HuH-7 (cell line): ENCODE measurements at places on chromosomes 5 and 9.

GRCh38 chr9:131695836-131696460, 43.9 kb downstream of the RAPGEF1 start:
- no peak for DNase-seq

- DNase-seq = no peak
Measured at GRCh38 chr9:91056917-91057316, 255.3 kb downstream of the SYK start.

DNA sequence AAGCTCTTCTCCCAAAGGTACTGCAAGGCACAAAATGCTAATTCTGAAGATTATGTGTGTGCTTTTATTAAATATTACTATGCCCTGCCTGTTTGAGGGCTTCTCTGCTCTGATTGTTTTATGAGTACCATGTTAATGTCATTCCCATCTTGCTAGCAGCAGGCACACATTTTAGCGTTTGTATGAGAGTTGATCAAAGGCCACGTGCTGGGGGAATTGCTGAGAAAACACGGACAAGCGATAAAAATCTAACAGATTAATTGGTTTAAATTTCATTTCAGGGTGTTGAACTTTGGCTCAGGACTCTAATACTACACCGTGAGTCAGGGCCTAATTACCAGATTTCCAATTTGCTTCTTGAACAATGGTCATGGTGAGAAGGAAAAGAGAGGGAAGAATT, 298.4 kb downstream of the EBF1 start:
- no peak for DNase-seq

GRCh38 chr9:128388150-128388549, 17.0 kb downstream of the URM1 start:
- no peak for DNase-seq

- DNase-seq = no peak
Measured at GRCh38 chr9:136115206-136115605, 3.5 kb downstream of the TMEM250 start.

DNA sequence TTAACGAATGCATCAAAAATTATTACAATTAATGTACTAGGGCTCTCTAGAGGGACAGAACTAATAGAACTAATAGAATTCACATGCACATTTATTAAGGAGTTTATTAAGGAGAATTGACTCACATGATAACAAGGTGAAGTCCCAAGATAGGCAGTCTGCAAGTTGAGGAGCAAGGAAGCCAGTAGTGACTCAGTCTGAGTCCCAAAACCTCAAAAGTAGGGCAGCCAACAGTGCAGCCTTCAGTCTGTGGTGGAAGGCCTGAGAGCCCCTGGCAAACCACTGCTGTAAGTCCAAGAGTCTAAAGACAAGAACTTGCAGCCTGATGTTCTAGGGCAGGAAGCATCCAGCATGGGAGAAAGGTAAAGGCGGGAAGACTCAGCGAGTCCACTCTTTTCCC, 633.8 kb downstream of the SEMA5A start:
- DNase-seq = no peak

- no peak for DNase-seq
Measured at GRCh38 chr5:143019157-143019556, 249.0 kb downstream of the ARHGAP26 start.

- DNase-seq = no peak
Measured at GRCh38 chr9:90966031-90966290, 164.3 kb downstream of the SYK start.

GRCh38 chr9:78544230-78544629, 247.3 kb downstream of the PSAT1 start:
- no peak for DNase-seq

DNA sequence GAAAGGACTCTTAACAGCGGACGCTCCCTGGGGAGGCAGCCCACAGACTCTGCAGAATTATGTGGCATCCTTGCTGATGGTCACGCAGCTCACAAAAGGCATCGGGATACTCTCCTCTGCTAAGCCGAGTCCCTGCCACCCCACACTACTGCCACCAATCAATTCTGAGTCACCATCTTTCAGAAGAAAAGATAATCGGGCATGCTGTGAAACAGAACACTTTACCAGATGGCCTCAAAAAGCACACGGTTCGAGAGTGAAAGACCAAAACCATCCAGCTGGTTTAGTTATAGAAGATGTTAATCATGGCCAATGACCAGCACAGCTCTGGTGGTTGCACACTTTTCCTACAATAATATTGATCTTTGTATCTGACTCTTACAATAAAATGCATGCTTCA, 136.3 kb downstream of the MYO10 start:
- DNase-seq = no peak

DNA sequence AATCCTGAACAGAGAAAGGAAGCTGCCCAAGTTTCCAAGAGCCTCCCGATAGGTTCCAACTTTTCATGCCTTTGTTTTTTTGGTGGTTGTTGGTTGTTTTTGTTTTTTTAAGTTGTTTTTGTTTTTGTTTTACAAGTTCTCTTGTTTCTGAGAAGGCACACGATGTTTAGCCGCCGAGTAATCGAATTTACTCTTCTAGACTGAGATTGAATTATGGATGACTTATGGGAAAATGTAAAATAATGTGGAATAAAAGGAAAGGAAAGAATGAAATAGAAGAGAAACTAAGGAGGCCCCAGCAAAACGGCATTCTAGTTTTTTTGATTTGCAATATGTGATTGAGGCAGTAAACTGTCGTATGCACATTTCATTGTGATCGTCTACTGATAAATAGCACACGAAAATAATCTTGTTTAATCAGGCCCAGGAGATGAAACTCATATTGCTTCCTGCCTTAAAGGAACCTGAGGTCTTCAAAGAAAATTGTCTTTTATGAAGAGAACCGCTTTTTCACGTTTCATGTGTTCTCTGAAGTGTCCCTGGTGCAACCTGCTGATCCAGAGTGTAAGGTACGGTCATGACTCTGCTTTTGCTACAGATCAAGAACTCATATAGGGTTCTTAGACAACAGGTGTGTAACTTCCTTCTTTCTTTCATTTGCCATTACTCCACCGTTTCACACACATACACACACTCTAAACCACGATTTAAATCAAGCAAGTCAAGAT, 1.3 kb upstream of the GNAQ start:
- no peak for DNase-seq

- no peak for DNase-seq
Measured at GRCh38 chr5:38112938-38113337, 145.4 kb upstream of the EGFLAM start.

- DNase-seq = no peak
Measured at GRCh38 chr9:38419181-38419580, 5.1 kb downstream of the IGFBPL1 start.

DNA sequence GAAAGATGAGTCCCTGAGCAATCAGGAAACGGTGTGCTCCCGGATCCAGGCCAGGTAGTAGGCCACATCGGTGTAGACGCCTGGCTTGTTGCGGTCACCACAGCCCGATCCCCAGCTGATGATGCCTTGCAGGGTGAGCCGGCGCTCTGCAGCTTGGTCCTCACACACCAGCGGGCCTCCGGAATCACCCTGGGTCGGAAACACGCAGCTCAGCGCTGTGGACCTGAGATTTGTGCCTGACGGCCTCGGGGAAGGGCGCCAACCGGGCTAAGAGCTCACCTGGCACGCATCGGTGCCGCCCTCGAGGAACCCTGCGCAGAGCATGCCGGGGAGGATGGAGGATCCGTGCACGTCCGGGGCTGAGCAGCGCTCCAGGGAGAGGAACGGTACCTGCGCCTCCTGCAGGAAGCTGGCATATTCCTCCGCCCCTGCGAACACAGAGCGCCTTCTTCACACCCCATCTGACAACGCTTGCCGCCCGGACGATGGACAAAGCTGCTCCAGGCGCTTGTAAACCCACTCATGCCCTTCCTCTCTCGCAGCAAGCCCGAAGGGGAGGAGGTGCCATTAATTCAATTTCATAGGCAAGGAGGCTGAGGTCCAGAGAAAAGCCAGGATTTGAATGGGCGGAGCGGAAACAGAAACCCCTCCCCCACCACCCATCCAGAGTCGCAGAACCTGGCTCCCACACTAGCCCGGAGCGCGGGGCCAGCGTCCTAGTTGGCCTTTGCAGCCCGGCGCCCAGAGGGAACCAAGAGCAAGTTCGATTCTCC, 2.0 kb upstream of the PFN3 start:
- DNase-seq = no peak

DNA sequence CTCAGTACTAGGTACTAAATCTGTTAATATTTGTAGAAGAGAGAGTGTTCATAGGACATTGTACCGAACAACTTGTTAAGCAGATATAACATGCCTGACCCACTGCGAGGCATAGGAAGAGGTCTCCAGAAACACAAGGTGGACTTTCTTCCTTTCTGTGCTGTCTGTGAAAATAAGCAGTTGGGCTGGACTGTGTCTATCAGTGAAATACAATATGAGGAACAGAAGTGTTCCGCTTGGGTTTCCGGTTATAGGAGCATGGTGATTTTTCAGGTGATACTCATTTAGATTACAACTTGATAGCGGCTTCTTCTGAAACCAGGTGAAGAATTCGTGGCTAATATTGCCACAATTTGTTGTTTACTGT, 60.9 kb upstream of the TLR4 start:
- no peak for DNase-seq

GRCh38 chr9:26326563-26326962, 566.0 kb downstream of the CAAP1 start:
- peak; percentile 8 for DNase-seq

GRCh38 chr9:33430942-33431341, 16.5 kb downstream of the AQP3 start:
- DNase-seq = no peak

DNA sequence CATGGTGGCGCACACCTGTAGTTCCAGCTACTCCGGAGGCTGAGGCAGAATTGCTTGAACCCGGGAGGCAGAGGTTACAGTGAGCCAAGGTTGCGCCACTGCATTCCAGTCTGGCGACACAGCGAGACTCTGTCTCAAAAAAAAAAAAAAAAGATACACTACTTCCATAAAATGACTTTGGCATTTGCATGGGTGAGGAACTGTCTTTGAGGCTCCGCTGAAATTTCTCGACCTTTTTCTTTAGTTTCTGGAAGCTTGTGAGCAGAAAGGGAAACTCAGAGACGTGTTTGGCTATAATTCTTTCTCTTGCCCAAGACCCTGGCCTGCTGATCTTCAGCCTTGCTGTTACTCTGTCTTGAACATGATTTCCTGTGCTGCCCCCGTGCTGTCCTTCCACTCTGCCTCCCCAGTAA, 37.3 kb downstream of the SPIN1 start:
- DNase-seq = no peak

GRCh38 chr9:16386007-16386826, 484.3 kb downstream of the BNC2 start:
- no peak for DNase-seq

DNA sequence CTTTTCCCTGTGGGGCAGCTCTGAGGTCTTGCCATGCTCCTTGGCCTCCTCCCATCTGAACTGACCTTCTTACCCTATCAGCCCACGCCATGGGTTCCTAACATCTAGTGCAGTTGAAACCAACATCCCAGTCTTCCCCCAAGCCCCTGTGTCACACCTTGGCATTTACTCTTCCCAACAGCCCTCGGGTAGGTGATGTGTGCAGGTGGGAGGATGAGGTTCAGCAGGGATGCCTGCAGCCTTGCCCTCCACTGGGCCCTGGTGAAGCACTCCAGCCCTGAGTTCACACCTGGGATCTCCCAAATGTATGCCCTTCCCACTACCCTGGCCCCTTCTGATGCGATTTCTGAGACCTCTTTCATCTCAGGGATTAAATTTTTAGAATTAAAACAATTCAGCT, 15.5 kb downstream of the IRX2 start:
- DNase-seq = no peak

GRCh38 chr9:131432597-131433301, 38.9 kb downstream of the PRRC2B start:
- DNase-seq = no peak

DNA sequence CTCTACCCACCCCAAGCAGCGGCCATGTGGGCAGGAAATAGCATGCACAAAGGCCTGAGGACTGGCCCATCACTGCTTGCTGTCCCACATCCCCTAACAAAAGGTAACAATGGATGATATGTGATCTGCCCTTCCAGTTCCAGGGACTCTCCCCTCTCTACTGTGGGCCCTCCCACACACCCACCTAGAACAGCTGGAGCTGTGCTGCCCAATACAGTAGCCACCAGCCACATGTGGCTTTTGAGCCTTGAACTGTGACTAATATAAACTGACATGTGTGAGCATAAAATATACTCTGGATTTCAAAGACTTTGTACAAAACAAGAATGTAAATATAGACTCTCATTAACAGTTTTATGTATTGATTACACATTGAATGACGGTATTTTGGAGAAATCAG, 78.1 kb downstream of the C5orf15 start:
- no peak for DNase-seq

DNA sequence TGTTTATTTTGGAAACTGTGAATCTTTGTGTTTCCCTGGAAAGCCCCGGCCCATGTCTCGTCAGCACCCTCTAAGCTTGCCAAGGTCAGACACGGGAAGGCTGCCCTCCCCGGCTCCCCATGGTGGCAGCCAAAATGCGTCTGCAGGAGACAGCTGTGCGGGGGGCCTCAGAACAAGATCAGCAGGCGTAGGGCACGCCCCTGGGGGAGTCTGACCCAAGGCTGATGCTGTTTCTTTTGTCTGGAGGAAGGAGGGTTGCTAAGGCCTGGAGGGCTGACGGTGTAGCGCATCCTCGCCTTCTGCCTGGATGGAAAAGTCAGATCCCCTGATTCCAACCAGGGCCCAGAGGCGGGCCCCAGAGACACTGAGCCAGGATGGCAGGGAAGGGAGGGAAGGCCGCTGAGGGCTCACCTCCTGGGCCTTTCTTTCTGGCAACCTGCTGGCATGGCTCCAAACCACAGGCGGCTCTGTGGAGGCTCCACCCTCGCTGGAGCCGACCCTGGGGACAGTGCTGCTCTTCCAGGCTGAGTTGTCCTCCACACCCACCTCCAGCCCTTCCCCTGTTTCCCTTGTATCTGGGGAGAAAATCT, 57.2 kb downstream of the OLFM1 start:
- DNase-seq = no peak

GRCh38 chr9:20117986-20118385, 329.1 kb upstream of the SLC24A2 start:
- no peak for DNase-seq

DNA sequence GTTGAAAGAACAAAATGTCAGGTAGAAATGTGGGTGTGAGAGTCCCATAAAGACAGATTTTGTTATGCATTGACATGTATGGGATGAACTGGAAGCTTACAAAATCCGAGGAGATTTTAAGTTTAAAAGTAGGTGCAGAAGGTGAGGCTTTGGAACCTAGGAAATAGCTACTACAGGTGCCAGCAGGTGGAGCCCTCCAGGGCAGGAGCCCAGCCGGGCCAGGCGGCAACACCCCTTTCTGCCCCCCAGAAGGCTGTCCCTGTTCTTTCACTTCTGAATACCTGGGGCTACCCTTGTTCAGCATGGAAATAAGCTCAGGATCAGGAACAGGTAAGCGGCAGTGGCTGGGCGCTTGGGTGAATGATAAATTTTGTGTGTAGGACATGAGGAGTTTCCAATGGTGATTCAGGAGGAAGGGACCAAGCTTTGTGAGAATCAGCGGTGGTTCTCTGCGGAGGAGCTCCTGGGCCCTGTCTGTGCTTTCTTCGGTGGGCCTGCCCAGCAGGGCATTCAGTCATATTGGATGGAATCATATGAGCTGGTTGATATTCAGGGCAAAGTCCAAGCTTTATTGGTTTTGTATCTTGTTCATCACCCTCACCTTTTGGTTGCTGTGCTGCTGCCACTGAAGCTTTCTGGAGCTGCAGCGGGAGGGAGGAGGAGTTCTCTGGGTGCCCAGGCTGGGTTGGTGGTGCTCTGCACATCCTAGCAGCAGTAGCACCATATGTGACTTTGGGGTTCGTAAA, 12.3 kb downstream of the PCBD2 start:
- peak; percentile 34 for DNase-seq

- no peak for DNase-seq
Measured at GRCh38 chr5:159345336-159345735, 15.0 kb upstream of the IL12B start.

GRCh38 chr9:126472198-126472947, 141.4 kb upstream of the LMX1B start:
- DNase-seq = no peak

- no peak for DNase-seq
Measured at GRCh38 chr5:44885903-44886302, 77.2 kb downstream of the MRPS30 start.
